ENCODE measurements at places on chromosomes 3 and 15. TPM values are rescaled to one million over a fixed set of nuclear protein-coding genes. Genes with fewer than 3 reads are reported as not detected.

GRCh38 chr3:135084976-135085375 lies 289.9 kb downstream of the EPHB1 start:
- DNase-seq = no peak

- DNase-seq = no peak
Measured at GRCh38 chr3:61570813-61571212, 9.4 kb downstream of the PTPRG start.

DNA sequence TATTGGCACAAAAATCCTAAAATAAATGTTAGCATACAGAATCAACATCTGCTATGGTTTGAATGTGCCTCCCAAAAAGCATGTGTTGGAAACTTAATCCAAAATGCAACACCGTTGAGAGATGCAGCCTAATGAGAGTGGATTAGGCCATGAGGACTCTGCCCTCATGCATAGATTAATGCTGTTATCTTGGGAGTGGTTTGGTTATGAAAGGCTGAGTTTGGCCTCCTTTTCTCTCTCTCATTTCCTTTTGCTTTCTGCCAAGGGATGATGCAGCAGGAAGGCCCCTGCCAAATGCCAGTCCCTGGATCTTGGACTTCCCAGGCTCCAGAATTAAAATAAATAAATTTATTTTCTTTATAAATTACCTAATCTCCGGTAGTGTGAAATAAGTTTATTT lies 49.4 kb downstream of the SYNM start:
- no peak for DNase-seq

DNA sequence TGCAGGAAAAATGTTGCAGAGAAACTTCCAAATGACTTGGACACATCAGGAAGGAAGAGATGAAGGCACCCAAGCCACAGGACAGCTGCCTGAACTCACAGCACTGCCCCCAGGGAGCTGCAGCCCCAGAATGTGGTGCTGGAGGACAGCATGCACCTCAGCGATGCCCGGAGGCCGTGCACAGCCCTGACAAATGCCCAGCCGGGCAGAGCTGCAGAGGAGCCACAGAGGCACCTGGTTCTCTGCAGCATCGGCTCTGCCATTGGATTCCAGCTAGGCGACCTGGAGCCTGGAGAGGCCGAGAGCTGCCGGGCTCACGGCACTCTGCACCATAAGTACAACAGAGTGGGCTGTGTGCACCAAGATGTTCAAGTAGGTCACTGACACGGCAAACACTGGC lies 97.5 kb downstream of the OCA2 start:
- peak; percentile 73 for DNase-seq

DNA sequence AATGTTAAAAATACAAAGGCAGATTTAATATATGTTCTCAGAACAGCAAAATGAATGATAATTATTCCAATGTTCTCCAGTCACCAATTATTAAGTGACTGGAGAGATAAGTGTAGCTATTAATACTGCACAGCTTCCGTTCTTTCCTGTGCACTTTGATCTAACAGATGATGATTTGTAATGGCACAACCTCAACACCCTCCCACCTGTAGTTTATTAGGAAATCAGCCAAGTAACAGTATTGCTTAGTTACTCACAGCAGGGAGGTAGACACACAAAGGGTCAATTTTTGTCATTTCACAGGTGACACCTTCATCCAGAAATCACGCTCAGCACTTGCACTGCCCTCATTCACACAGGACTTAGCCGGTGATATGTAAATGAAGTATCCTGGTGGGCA lies 688.1 kb downstream of the EPHA3 start:
- DNase-seq = no peak

DNA sequence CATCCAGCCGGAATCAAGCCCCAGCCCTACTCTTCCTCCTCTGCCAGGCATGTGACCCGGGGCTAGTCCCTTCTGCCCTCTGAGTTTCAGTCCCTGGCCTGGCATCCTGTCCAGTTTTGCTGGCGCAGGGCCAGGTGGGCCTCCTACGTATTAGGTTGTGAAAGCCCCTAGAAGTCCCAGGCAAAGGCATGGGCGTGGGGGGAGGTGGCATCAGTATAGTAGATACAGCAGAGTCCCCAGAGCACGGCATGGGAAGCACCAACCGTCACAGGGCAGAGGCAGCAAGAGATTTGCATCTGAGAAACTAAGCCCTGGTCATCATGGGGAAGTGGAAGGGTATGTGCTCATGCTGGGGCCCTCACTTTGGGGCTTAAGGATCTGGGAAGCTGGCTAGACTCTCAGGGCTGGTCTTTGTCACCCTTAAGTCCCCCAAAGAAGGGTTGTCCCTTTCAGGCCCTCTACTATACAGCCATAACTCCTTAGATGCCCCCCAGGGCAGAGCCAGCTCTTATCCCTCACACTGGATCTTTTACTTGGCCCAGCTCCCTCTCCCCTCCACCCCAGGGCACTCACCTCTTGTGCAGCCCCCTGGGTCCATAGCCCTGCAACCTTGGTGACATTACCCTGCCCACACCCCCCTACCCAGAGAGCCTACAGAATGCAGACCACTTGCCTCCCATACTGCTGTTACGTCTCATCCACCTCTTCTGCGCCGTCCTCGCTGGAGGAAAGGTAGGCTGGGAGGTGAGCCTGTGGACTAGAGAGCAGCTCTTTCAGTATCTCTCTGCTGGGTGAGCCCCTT lies 11.3 kb downstream of the NBEAL2 start:
- no peak for DNase-seq

DNA sequence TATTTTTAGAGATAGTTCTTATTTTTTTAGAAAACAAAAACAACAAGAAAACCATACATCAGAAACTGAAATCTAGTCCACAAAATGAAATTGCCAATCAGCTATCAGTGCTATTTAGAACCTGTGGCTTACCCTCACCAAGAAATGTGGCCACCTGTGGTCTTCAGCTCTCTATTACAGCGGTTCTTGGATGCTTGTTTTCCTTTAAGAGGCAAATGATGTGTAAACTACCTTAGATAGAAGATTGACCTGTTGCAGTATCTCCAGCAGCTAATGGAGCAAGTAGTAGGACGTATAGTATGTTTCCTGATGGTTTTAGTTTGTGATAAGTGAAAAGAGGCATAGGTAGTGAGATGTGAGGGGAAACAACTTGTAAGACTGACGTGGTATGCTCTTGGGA lies 21.2 kb downstream of the TFG start:
- no peak for DNase-seq

The ZBTB47 gene
- total RNA-seq = 83.8 TPM

DNA sequence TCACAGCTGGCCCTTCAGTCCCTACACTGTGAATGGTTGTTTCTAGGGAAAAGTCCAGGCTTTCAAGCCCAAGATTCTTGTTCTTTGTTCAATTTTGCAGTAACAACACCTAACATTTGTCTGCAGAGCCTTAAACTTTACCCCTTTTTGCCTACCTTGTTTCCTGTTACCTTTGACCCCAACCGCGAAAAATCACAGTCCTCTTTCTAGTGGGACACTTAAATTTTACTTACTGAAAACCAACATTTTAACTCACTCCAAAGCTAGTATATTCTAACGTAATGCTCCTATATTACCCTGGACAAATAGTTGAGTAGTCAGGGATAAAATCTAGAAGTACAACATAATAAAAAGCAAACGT lies 649 bp upstream of the PIK3CB start:
- DNase-seq = no peak

- DNase-seq = no peak
Measured at GRCh38 chr3:85877631-85878030, 918.8 kb downstream of the CADM2 start.

The SUCLG2 gene
- 51.5 TPM for total RNA-seq

DNA sequence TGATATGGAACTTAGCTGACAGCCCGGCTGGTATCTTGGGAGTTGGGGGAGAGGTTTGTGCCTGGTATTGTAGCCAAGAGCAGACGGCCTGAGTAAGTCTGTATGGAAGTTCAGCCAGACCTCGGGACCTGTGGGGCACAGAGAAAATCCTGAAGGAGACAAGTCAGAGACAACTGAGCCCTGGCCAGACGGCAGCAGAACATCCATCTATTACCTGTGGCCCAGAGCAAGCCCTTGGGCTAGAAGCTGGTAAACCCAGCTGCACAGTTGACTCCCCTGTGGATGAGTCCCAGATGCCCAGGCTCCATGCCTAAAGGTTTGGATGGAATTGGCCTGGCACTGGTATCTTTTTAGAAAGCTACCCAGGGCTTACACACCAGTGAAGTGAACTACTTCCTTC lies 70.4 kb upstream of the DLG1 start:
- peak; percentile 38 for DNase-seq

The SMCO1 gene
- total RNA-seq = not detected
